Fibroblast of lung (primary cell): ENCODE measurements at places on chromosomes 6 and 20. TPM values are rescaled to one million over a fixed set of nuclear protein-coding genes. Genes with fewer than 3 reads are reported as not detected.
A peak's percentile ranks its signal among the peaks of the same experiment; 100 is the strongest.

GRCh38 chr6:32977953-32978324, 9.5 kb downstream of the BRD2 start:
- no peak for DNase-seq
- no peak overlapping the region for H3K27ac ChIP-seq
- no peaks in the 10 kb centered on the region for H3K27me3 ChIP-seq
- H3K4me1 ChIP-seq = peaks cover 5% of the 10 kb centered on the region
- peaks cover 43% of the 10 kb centered on the region for H3K36me3 ChIP-seq

DNA sequence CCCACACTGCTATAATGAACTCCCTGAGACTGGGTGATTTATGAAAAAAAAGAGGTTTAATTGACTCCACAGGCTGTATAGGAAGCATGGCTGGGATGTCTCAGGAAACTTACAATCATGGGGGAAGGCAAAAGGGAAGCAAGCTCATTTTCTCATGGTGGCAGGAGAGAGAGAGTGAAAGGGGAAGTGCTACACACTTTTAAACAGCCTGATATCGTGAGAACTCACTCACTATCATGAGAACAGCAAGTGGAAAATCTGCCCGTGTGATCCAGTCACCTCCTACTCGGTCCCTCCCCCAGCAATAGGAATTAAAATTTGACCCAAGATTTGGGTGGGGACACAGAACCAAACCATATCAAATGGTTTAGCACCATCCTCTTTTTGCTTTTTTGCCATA, 116.6 kb upstream of the CEP162 start:
- H3K4me3 ChIP-seq = no peak overlapping the region
- DNase-seq = no peak
- H3K27me3 ChIP-seq = no peaks in the 10 kb centered on the region
- H3K4me1 ChIP-seq = no peaks in the 10 kb centered on the region

DNA sequence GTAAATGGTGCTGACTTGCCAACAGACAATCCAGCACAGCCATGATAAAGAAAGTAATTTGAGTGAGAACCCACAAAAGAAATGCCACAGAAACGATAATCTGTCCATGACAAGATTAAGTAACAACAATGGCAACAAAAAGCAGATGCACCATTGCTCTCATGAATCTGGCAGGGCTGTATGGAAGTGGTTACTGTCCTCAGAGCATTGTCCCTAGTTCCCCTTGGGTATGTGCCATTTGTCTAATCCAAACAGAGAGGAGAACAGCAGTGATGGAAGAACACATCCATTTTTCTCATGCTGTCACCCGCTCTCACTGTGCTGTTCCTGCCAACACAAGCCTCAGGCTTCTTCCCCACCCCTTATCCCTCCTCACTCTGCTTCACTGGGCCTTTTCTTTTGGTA, 65.8 kb downstream of the REV3L start:
- H3K4me3 ChIP-seq = no peak overlapping the region
- DNase-seq = peak; percentile 51
- H3K4me1 ChIP-seq = peaks cover 2% of the 10 kb centered on the region
- no peak overlapping the region for H3K27ac ChIP-seq

- H3K36me3 ChIP-seq = no peaks in the 10 kb centered on the region
- no peaks in the 10 kb centered on the region for H3K4me1 ChIP-seq
- no peak for DNase-seq
- H3K4me3 ChIP-seq = no peak overlapping the region
- H3K27ac ChIP-seq = no peak overlapping the region
- peaks cover 2% of the 10 kb centered on the region for H3K27me3 ChIP-seq
Measured at GRCh38 chr6:36755435-36756348, 58.1 kb downstream of the RAB44 start.

- peaks cover 8% of the 10 kb centered on the region for H3K36me3 ChIP-seq
- no peak overlapping the region for H3K27ac ChIP-seq
- no peaks in the 10 kb centered on the region for H3K4me1 ChIP-seq
- no peaks in the 10 kb centered on the region for H3K27me3 ChIP-seq
Measured at GRCh38 chr6:157893238-157893637, 70.2 kb downstream of the SNX9 start.

Gene MATN4
- 0.02 and 0.06 TPM in 2 replicates for polyA plus RNA-seq

Gene CD93
- 0.01 TPM in 1 of 2 replicates, not detected in the other for polyA plus RNA-seq
